ENCODE measurements at places on chromosomes 7 and 10.

DNA sequence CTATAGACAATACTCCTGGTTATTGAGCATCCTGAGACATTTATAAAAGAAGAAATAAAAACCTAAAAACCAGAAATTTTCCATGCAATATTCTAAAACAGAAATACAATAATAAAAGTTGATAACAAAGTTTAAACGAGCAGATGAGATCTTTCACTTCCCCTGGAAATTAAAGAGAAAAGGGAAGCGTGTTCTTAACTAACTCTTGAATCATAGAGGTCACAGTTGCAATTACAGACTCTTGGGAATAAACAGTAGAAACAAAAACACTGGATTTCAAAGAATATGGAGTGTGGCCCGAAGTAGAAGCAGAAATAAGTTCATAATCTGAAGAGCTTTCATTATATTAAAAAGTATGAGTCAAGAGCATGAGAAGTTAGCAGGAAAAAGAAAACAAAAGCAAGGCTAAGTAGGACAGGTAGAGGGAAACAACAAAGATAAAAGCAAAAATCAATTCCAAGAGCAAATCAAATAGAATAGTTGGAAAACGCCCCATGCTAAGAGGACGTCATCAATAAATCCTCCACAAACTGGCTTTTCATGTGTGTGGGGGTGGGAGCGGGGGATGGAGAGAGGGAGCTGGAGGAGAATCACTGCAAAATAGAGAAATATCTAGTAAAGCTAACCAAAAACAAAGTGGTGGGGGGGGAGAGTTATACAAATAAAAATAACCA lies 55.2 kb upstream of the C10orf71 start:
- DNase-seq, result no peak

DNA sequence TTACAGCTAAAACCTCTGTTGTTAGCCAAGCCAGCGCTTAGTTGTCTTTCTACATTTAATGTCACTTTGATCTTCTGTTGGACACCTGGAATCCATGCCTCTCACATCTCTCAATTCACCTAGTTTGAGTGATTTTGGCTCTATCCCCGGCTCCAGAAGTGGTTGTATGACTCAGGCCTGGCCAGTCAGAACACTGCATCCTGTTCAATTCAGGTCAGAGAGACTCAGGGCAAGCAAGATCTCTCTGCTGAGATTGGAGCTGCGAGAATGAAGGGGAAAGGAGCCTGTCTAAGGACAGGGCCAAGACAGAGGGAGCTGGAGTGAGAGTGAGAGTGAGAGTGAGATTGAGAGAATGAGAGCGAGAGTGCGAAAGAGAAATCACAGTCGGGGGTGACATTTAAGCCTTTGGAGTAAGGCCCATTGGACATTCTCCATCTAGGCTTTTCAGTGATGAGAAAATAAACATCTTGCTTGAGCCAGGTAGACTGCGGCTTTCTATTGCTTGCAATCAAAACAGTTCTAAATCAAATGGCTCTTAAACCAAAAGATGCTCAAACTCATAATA lies 83.3 kb upstream of the DYNC1I1 start:
- DNase-seq, result no peak

DNA sequence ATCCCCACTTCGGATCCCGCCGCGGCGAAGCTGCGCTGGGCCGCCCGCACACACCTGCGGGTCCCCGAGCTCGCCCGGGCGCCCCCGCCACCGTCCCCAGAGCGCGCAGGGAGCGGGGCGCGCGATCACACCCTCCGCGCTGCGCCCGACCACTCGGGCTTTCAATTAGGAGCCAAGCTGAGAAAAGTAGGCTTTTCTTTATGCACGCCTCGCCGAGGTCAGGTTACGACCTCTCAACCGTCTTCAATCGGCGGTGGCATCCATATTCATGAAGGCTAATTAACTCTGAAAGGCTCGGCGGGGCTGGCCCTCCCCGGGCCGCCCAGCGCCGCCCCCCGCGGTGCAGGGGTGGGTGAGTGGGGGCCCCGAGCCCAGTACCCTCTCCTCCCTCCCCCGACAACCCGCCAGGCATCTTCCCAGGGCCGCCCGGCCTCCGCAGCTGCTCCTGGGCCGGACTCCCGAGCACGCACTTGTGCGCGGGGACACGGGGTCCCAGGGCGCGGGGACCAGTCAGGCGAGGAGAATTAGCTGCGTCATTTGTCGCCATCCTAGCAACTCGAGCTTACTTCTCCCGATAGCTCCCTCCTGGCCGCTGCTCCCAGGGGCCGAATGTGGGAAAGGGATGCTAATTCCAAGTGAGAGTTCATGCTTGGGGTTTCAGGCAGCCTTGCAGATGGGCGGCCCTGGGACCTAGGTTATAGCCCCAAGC lies 155.5 kb upstream of the LYZL2 start:
- DNase-seq, result peak; percentile 31

DNA sequence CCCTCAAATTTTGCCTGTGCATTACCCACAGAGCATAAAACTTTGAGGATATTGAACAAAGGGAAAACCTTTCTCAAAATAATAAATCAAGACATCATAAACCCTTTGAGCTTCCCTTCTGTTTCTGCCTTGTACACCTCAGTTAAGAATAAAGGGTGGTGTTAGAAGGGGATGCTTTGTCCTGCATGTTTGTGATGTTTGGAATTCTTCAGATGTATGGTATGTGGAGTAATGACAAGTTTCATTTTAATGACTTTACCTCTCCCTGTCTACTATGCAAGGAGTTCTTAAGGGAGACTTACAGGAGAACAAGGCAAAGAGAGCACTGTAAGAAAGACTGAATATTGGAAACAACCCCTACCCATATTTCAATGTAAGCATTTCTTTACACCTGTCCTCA lies 99.2 kb downstream of the HECW1 start:
- no peak for DNase-seq
